ENCODE measurements at places on chromosomes 7 and 10. TPM values are rescaled to one million over a fixed set of nuclear protein-coding genes. Genes with fewer than 3 reads are reported as not detected.

GRCh38 chr7:129862682-129863081 lies 90.1 kb downstream of the UBE2H start:
- DNase-seq, result peak; percentile 23
- H3K4me3 ChIP-seq, result no peak overlapping the region
- no peak overlapping the region for H3K27ac ChIP-seq
- H3K36me3 ChIP-seq, result no peaks in the 10 kb centered on the region
- no peaks in the 10 kb centered on the region for H3K27me3 ChIP-seq
- H3K4me1 ChIP-seq, result peaks cover 46% of the 10 kb centered on the region

DNA sequence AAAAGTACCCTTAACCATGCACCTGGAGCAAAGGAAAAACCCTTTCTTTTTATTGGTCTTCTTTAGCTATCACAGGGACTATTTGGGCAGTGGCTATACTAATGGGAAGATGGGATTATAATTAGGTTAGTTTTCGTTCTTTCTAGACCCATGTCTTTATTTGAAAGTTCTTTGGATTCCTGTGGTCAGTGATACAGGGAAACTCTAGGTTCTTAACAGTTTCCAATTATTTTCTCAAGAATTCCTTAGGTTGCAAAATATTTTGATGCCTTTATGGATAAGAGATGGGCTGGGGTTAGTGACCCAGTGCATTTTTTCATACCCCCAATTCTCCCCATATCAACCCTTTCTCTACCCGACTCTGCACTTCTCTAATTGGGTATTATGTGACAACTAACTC lies 49.0 kb downstream of the ADD3 start:
- DNase-seq, result no peak
- peaks cover 58% of the 10 kb centered on the region for H3K4me1 ChIP-seq
- H3K36me3 ChIP-seq, result no peaks in the 10 kb centered on the region
- no peaks in the 10 kb centered on the region for H3K27me3 ChIP-seq
- no peak overlapping the region for H3K4me3 ChIP-seq

DNA sequence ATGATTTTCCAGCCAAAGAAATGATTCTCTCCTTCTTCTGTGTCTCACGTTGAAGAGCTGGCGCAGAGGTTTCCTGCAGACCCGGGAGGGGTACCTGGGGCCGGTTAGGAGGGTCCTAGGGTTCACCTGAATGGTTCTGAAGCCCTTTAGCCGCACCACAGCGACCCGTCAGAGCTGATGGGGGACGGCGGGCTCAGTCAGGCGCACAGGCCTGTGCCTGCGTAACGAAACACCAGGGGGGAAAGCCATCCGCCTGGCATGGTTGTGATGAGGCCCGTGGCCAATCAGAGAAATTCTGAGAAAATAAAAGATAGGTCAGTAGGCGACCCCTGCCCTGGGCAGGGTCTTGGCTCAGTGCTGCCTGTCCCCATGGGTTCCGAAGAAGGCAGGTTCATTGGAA lies 35.6 kb downstream of the FAM20C start:
- DNase-seq, result no peak
- H3K27me3 ChIP-seq, result no peaks in the 10 kb centered on the region
- H3K4me1 ChIP-seq, result no peaks in the 10 kb centered on the region
- H3K4me3 ChIP-seq, result no peak overlapping the region
- no peak overlapping the region for H3K27ac ChIP-seq

Gene RASA4B
- 20.6 TPM for total RNA-seq
